ENCODE measurements at places on chromosomes 2 and 18.

GRCh38 chr2:109154226-109154625 is 25.2 kb downstream of the SH3RF3 start:
- no peak for DNase-seq

DNA sequence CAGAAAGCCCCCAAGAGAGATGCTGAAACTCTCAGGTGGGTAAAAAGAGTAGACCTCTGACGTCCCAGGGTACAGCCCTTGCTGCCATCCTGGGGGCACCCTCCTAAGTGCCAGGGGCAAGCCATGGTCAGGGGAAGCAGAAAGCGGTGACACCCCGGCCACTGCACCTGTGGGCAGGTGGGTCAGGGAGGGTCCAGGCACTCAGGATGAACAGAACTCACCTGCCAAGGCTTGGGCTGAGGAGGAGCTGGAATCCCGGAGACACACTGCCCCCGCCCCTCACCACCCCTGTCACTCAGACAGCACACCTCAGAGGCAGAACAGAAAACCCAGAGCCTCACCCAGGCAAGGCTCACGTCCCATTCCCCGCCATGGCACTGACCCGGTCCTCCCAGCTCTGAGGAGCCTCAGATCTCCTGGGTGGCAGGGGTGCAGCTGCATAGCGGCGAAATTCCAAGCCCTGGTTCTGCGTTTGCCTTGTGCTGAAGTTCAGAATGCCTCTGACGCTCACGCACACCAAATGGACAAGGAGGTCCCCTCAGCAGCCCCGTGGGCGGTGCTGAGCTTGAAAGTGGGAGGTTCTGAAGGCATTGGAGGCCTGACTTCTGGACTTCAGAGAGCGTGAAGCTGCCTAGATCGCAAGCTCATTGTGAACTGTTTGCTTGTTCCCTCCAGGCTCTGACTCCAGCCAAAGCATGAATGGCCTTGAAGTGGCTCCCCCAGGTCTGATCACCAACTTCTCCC is 4.3 kb downstream of the GPR17 start:
- DNase-seq = no peak

GRCh38 chr18:2843146-2843545 is 3.7 kb upstream of the EMILIN2 start:
- no peak for DNase-seq

GRCh38 chr18:54247511-54248175 is 21.7 kb upstream of the POLI start:
- no peak for DNase-seq

DNA sequence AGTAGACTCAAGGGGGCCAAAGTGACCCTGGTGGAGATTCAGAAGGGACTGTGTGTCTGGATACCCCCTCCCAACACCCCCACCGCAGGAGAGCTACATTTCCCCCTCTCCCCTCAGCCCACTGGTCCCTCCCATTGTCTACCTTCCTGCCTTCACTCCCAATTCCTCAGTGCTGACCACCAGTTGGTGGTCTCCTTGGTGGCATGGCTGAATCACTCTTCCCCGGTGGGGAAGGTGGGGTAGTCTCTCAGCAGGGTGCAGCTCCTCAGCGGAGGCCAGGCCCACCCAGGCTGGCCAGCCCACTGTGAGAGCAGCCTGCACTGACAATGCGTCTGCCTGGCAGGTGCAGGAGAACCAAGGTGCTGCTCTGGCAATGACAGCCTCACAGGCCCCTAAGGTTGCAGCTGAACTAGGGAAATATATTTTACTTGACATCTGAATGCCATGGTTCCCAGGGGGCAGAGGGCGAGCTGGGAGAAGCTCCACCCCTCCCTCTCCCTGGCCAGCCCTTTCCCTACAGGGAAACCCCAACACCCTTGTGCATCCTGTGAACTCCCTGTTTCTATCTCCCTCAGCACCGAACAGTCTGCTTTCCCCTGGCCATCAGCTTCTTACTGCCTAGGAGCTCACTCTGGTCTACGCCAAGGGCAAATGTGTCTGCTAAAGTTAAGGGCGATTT is 62.6 kb upstream of the PAX8 start:
- no peak for DNase-seq

- DNase-seq = peak; percentile 75
These were observed 264.6 kb upstream of the TRIB2 start for GRCh38 chr2:12452185-12452584.

DNA sequence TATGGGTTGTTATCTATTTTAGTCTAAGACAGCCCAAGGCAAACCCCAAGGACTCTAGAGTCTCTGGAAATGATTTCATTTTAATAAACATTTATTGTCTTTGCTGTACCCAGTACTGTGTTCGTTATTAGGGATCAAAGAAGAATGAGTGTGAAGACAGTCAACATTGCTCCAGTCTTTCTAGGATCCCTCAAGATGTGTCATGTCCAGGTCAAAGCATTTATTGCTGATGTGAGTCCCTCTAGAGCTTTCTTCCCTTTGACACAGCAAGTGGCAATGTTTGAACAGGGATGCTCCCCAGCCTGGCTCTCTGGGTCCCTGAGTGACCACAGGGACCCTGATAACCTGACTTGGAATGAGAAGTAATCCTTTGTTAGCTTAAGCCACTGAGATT is 123.1 kb upstream of the STK17B start:
- no peak for DNase-seq

DNA sequence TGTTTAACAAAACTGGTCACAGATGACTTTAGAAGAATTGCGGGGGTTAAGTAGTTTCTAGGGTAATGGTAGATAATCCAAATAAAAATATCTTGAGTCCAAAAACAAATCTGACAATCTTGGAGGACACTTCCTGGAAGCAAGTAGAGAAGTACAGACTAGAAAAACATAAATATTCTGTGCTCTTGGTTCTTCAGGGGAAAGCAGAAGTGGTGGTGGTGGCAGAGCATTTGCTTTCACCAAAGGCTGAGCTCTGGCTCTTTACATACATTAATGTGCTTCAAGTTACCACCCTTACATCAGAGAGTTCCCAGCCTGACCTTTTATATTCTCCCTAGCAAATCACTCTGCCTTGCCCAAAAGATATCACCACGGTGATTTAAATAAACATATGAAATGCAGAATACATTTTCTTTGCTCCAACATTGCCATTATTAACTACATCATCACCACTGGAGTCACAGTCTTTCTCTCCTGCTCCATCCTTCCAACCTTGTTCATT is 15.3 kb downstream of the PDE11A start:
- peak; percentile 69 for DNase-seq

DNA sequence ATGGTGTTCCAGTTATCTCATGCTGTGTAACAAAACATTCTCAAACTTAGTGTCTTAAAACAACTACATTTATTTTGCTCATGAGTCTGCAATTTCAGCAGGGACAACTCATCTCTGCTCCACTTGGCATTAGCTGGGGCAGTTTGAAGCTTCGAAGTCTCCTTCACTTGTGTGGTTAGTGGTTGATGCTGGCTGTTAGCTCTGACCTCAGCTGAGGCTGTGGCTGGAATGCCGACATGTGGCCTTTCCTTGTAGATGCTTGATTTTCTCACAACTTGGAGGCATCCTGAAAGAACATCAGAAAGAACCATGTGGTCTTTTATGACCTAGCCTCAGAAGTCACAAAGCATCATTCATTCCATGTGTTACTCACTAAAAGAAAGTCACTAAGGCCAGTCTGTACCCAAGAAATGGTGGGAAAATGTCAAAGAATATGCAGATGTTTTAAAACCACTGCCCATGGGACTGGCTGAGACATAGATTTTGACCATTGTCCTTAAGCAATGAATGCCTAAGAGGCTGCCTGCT is 3.8 kb upstream of the TMSB10 start:
- no peak for DNase-seq

GRCh38 chr2:176814274-176814673 is 398.3 kb upstream of the HNRNPA3 start:
- no peak for DNase-seq

DNA sequence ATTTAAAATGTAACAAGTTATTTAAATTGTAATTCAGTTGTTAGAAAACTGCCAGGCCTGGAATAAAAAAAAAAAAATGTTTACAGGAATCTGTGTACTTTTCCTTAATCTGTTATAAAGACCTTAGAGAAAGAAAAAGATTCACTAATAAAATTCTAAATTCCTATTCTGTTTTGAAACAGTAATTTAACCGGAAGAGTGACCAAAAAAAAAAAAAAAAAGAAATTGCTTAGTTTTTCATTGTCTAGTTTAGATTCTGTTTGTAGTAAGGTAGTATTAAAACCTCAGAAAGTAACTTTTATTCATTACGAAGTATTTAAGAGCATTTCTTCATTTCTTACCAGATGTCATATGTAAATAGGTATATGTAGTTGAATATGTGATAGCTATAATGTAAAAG is 2.5 kb downstream of the REL start:
- DNase-seq = no peak

GRCh38 chr2:232634206-232635150 is 1.1 kb downstream of the EFHD1 start:
- no peak for DNase-seq

GRCh38 chr2:235716875-235717496 is 223.1 kb downstream of the AGAP1 start:
- no peak for DNase-seq

DNA sequence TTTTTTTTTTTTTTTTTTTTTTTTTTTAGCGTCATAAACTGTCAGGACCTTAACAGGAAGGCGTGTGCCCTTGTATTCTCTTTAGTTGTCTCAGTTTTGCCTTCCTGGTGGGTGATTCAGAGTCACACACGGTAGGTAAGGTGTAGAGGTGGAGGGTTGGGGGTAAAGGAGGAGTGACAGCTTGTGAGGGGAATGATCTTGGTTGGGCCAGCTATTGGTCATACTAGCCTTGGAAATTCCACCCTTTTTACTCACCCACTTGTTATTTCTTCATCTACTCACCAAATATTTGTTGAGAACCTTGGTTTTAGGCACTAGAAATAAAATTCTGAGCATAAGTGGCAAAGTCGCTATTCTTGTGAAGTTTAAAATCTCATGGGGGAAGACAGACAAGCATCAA is 22.2 kb downstream of the SMIM21 start:
- no peak for DNase-seq

All from Kasumi-1 (cell line).